Midbrain (tissue), 1 donor: ENCODE measurements at places on chromosomes 5 and 9.

GRCh38 chr9:29289365-29289764 lies 1716.1 kb upstream of the C9orf72 start:
- no peak for DNase-seq

- DNase-seq, result peak; percentile 62
These were observed 159.1 kb downstream of the CSNK1G3 start for GRCh38 chr5:123671042-123671441.

GRCh38 chr5:179257176-179257682 lies 88.0 kb downstream of the ADAMTS2 start:
- DNase-seq, result no peak

DNA sequence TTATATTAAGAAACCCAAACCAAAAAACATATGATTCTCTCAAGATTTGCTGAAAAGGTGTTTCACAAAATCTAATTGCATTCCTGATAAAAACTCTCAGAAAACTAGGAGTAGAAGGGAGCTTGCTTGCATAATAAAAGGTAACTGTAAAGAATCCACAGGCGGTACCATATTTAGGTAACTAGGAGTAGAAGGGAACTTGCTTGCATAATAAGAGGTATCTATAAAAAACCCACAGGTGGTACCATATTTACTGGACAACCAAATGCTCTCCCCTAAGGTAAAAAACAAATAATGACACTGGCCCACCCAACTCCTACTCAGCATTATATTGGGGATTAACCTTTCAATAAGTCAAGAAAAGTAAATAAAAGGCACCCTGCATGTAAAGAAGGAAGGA lies 57.5 kb upstream of the FCN1 start:
- DNase-seq, result no peak

GRCh38 chr9:81592887-81593266 lies 96.5 kb downstream of the TLE1 start:
- no peak for DNase-seq

- DNase-seq, result no peak
These were observed 87.5 kb upstream of the PRRC1 start for GRCh38 chr5:127429928-127430327.
